Mesothelial cell of epicardium (in vitro differentiated cells): ENCODE measurements at places on chromosomes 7 and 10.

DNA sequence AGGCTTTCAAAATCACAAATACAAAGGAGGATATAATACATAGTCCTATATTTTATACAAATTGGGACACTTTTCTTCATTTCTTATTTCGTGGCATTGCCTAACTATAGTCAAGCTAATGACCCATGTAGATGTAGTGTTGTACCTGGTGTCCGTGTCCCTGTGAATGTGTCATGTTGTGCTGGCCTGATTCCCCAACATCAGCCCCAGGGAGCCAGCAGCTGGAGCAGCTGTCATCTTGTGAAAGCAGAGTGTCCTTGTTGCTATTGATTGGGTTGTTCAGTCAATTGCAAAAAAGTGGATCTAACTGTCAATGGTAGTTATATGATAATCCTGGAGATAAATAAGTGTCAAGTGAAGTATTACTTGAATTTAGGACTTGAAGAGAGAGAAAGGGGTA is 86.3 kb downstream of the KAT6B start:
- no peaks in the 10 kb centered on the region for H3K27me3 ChIP-seq
- H3K27ac ChIP-seq: no peak overlapping the region
- peaks cover 6% of the 10 kb centered on the region for H3K36me3 ChIP-seq
- H3K4me3 ChIP-seq: no peak overlapping the region
- peaks cover 42% of the 10 kb centered on the region for H3K4me1 ChIP-seq

DNA sequence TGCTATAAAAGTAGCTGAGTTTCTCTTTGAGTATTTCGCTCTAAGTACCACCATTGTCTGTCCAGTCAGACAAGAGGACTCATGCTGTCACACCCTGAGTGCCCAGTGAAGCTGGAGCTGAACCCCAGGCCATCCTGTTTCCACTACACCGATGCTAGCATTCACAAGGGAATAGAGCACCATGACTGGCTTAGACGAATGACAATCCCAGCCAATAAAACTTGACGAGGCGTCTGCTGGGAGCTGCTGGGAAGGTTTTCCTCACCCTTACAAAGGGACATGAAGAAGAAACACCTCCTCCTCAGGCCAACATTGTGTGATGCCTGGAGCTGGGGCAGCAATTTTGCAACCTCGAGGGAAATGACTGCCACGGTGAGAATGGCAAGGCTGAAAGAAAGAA is 17.5 kb upstream of the SLIT1 start:
- no peaks in the 10 kb centered on the region for H3K4me1 ChIP-seq
- no peak overlapping the region for H3K4me3 ChIP-seq
- H3K27ac ChIP-seq: no peak overlapping the region
- peaks cover 64% of the 10 kb centered on the region for H3K27me3 ChIP-seq

DNA sequence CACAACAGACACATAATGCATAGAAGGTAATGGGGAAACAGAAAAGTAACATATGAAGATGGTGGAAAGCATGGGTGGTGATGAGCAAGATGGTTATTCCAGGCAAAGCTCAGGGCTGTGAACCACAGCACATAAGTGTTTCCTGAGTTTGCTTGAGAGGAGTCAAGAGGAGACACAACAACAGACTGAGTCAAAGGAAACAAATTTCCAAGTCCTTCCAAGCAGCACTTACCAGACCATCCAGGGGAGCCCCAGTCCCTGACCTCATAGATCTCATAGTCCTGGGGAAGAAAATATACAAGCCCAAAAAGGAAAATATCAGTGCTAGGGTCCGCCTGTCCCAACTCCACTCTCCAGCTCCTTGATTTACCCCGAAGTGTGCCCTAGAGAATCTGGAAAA is 216.6 kb upstream of the FZD1 start:
- H3K4me3 ChIP-seq: no peak overlapping the region
- no peak overlapping the region for H3K27ac ChIP-seq
- H3K4me1 ChIP-seq: peaks cover 14% of the 10 kb centered on the region
- H3K36me3 ChIP-seq: peaks cover 4% of the 10 kb centered on the region

- no peak overlapping the region for H3K4me3 ChIP-seq
- no peaks in the 10 kb centered on the region for H3K27me3 ChIP-seq
- H3K36me3 ChIP-seq: no peaks in the 10 kb centered on the region
- no peak overlapping the region for H3K27ac ChIP-seq
- no peak for DNase-seq
Observed at GRCh38 chr10:84054743-84055142, 84.6 kb upstream of the GHITM start.

- H3K27me3 ChIP-seq: peaks cover 83% of the 10 kb centered on the region
- no peak for DNase-seq
- H3K36me3 ChIP-seq: no peaks in the 10 kb centered on the region
- no peak overlapping the region for H3K27ac ChIP-seq
- peaks cover 12% of the 10 kb centered on the region for H3K4me1 ChIP-seq
Observed at GRCh38 chr7:21128062-21128817, 299.6 kb upstream of the SP4 start.

- peak overlapping the region; percentile 78 for H3K27ac ChIP-seq
- no peaks in the 10 kb centered on the region for H3K36me3 ChIP-seq
- H3K4me1 ChIP-seq: peaks cover 18% of the 10 kb centered on the region
- no peak for DNase-seq
Observed at GRCh38 chr10:93245147-93245546, 171.5 kb downstream of the CYP26A1 start.

DNA sequence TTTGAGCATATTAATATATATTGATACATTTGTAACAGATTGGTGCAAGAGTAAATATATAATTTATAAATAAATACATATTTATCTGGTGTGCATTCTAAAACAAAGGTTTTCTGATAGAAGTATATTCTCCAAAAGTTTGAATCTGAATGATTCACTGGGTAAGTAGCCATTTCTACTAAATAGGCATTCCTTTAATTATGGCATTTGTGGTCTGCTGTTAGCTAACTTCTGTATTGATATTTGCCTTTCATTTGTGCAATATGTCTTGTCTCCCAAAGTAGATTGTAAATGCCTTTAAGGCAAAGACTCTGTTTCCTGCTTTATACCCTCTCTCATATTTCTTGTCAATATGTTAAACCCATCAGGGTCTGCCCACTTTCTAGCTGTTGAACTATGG is 11.1 kb upstream of the ARID5B start:
- H3K36me3 ChIP-seq: no peaks in the 10 kb centered on the region
- H3K4me3 ChIP-seq: no peak overlapping the region
- DNase-seq: no peak
- no peaks in the 10 kb centered on the region for H3K4me1 ChIP-seq
- no peaks in the 10 kb centered on the region for H3K27me3 ChIP-seq
- no peak overlapping the region for H3K27ac ChIP-seq

DNA sequence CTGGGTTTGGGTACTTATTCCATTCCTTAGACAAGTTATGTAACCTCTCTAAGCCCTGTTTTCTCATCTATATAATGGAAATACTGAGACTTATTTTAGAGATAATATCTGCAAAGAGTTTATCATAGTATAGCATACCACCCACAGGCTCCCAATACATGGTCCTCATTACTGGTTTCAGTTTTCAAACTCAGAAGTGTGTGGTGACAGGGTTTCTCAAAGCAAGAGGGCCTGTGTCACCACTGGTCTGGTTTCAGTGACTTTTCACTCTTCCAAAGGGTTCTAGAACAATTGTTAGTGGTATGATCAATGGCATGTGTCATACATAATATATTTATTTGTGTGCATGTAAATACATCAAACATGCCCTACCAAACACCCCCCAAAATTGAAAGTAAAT is 89.2 kb upstream of the BMPER start:
- no peak overlapping the region for H3K27ac ChIP-seq
- peaks cover 8% of the 10 kb centered on the region for H3K36me3 ChIP-seq
- H3K4me3 ChIP-seq: no peak overlapping the region

GRCh38 chr7:102044984-102045673 is 227.7 kb downstream of the CUX1 start:
- H3K4me1 ChIP-seq: peaks cover 26% of the 10 kb centered on the region
- H3K4me3 ChIP-seq: peak overlapping the region; percentile 29
- peaks cover 7% of the 10 kb centered on the region for H3K36me3 ChIP-seq
- H3K27ac ChIP-seq: peak overlapping the region; percentile 77
- peak; percentile 79 for DNase-seq
- peaks cover 5% of the 10 kb centered on the region for H3K27me3 ChIP-seq

- peak overlapping the region; percentile 13 for H3K4me3 ChIP-seq
- H3K36me3 ChIP-seq: peaks cover 4% of the 10 kb centered on the region
- H3K27ac ChIP-seq: peak overlapping the region; percentile 96
- DNase-seq: no peak
- H3K27me3 ChIP-seq: no peaks in the 10 kb centered on the region
Observed at GRCh38 chr10:99975942-99976809, 33.6 kb downstream of the DNMBP start.

DNA sequence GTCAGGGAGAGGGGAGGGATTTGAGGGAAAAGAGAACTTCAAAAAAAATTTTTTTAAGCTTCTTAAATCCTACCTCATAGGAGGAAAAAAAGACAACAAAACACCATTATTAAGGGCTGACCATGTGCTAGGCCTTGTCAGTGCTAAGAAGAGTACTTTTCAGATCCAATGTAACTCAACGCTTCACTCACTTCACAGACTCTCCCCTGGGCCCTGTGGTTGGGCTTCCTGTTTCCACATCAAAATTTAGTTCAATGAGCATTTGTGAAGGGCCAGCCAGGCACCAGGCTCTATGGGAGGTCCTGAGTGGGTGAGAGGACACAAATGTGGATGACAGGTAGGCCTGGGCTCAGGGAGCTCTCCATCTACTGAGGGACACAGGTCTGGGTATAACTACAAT is 249.8 kb downstream of the PTEN start:
- H3K4me3 ChIP-seq: no peak overlapping the region
- DNase-seq: no peak
- H3K27me3 ChIP-seq: no peaks in the 10 kb centered on the region
- H3K27ac ChIP-seq: no peak overlapping the region
- H3K4me1 ChIP-seq: peaks cover 9% of the 10 kb centered on the region

DNA sequence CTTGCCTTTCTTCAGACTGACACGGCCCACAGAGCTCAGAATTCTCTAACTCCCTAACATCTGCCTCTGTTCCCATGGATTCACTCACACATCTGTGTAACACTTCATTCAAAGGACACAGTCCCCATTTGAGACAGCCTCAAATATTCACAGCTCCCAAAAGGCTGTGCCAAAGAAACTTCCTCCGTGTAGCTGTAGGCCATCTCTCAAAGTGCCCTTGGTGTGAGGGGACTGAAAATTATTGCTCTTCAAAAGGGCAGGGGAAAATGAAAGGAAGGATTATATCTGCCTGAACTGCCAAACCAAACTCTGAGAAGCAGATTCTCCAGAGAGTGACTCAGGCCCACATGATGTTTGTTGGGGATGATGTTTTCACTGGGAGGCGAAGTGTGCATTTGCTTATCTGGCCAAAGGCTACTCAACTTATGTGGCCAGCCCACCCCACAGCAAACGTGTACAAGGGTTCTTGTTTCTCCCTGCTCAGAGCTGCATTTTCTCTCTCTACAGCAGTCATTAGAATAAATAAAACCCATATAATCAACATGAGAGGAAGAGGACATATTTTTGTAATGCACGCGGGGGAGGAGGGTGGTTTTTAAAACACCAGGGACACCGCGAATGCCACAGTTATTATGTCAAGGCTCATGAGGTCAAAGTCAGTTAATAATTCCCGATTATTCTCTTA is 302.4 kb upstream of the NFE2L3 start:
- H3K4me3 ChIP-seq: no peak overlapping the region
- H3K36me3 ChIP-seq: no peaks in the 10 kb centered on the region
- peaks cover 6% of the 10 kb centered on the region for H3K27me3 ChIP-seq
- peak overlapping the region; percentile 74 for H3K27ac ChIP-seq
- H3K4me1 ChIP-seq: peaks cover 83% of the 10 kb centered on the region

GRCh38 chr10:17742918-17743317 is 9.1 kb upstream of the TMEM236 start:
- no peaks in the 10 kb centered on the region for H3K27me3 ChIP-seq
- peak; percentile 74 for DNase-seq
- H3K36me3 ChIP-seq: no peaks in the 10 kb centered on the region
- H3K4me1 ChIP-seq: no peaks in the 10 kb centered on the region
- no peak overlapping the region for H3K27ac ChIP-seq

DNA sequence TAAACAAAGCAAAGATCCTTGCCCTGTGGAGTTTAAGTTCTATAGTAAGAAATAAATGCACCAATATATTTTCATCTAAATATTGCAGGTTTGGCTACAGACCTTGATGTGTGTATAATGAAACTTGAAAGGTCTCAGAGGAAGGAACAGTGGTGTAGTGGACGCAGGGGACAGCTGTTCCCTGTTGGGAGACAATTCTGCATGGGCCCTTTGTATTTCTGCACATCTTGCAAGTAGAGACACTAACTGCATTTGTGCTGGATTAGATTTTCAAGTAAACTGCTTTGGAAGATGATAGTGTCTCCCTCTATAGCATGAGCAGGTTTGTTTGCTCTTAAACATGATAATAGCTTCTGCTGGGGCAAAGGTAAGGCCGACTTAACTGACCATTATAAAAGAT is 57.5 kb upstream of the FAM133B start:
- no peak for DNase-seq
- peaks cover 35% of the 10 kb centered on the region for H3K4me1 ChIP-seq
- no peaks in the 10 kb centered on the region for H3K27me3 ChIP-seq

GRCh38 chr7:85343484-85343883 is 156.6 kb upstream of the SEMA3D start:
- no peak overlapping the region for H3K27ac ChIP-seq
- no peaks in the 10 kb centered on the region for H3K36me3 ChIP-seq
- no peak for DNase-seq
- H3K27me3 ChIP-seq: no peaks in the 10 kb centered on the region
- no peak overlapping the region for H3K4me3 ChIP-seq
- peaks cover 11% of the 10 kb centered on the region for H3K4me1 ChIP-seq

- H3K4me3 ChIP-seq: no peak overlapping the region
- no peaks in the 10 kb centered on the region for H3K4me1 ChIP-seq
- H3K36me3 ChIP-seq: no peaks in the 10 kb centered on the region
- H3K27me3 ChIP-seq: peaks cover 37% of the 10 kb centered on the region
- H3K27ac ChIP-seq: no peak overlapping the region
Observed at GRCh38 chr10:48633381-48634197, 28.7 kb upstream of the ARHGAP22 start.

DNA sequence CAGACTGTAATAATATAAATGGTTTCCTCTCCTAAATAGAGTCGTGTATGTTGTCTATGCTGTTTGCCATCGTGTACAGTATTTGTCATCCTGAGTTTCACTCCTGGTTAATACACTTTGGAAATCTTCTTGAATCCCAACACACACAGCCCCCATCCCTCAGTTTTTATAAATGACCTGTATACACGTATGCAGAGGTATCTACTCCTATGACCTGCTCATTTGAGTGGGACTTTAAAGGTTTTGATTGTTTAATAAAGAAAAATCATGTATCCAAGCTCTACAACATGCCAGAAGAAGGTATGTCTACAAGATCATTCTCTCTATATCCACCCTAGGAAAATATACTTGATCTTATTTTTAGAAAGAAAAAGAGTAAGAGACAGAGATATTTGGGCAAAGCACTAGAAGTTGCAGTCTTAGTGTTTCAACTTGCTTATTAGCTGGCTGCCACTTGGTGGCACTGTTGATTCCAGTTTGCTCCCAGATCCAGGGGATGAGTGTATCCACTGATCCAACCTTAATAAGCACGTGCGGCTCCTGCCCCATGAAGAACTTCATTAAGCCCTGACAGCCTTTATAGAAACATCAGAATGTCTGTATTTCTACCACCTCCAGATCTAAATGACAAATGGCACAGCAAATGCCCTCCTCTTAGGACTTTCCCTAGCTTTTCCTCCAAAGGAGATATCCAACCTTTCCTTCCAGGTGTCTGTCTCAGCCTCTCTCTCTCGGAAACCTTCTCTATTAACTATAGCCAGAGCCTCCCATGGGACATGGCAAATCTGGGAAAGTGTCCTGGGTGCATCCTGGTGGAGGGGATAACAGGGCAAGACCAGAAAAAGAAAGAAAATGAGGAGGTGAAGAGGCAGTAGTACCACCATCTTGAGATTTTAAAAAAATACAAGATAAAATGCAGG is 181.6 kb upstream of the NEBL start:
- no peaks in the 10 kb centered on the region for H3K27me3 ChIP-seq
- peaks cover 10% of the 10 kb centered on the region for H3K4me1 ChIP-seq
- no peak overlapping the region for H3K27ac ChIP-seq
- no peak for DNase-seq
- H3K4me3 ChIP-seq: no peak overlapping the region

GRCh38 chr10:69632516-69633199 is 2.6 kb downstream of the FAM241B start:
- peaks cover 10% of the 10 kb centered on the region for H3K4me1 ChIP-seq
- no peak overlapping the region for H3K27ac ChIP-seq
